ENCODE measurements at places on chromosomes 3 and 15.

DNA sequence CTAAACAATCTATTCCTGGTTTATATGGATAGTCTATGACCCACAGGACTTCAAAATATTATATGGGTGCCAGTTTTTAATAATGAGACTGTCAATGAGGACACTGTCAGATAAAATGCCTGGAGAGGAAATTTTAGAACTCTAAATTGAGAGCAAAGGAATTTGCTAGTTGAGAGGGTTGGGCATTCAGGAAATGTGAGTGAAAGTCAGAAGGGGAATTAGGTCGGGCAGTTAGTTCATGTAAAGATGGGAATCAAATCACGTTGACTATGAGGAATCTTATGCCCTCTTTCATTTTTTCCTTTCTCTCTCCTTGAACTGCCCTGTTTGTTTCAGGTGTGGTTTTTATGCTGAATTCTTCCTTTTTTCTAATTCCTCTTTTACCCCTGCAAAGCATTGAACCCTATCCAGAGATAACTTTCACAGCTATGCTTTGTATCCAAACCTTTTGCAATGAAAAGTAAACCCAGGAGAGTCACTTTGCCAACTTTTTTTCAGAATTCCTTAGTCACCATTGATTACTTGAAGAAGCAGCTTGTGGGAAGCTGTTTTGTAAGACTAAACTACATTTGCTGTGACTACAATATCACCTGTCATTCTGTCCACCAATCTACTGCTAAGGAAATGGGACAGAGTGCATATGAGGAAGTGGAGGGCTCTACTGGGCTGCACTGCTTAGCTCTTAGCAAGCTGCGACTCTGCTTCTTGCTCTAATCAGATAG is 27.8 kb downstream of the CHP1 start:
- DNase-seq, result no peak

- no peak for DNase-seq
These were observed 33.5 kb downstream of the ESYT3 start for GRCh38 chr3:138467931-138468330.

DNA sequence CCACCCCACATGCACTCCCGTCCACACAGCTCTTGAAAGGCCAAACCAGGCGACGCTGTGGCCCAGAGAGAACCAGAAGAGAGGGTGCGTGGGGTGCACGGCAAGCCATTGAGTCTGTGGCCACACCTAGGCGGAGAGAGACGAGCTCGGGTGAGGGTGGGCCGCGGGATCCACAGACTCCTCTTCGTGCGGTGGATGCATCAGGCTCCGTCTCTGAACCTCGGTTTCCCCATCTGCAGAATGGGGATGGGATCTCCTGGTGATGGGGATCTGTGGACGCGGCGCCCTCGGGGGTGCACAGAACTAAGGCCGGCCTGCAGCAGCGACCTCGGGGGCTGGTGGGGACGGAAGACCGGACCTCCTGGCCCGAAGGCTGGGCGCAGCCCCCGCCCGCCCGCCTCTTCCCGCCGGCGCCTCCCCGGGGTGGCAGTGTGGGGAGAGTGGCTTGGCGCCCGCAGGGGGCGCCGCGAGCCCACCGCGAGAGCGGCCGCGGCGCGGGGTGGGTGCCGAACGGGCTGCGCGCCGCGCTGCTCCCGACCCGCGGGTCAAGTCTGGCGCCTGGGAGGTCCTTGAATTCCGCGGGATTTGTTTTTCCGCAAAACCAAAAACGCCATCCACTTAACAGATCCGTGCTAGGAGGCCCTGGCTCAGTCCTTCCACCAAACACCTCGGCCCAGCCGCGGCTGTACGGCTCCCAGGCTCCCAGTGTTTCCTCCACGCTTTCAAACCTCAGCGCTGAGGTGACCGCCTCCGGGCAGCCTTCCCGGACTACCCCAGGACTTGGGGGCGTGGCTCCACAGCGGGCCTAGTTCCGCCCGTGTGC is 13.2 kb upstream of the ADPGK start:
- DNase-seq, result peak; percentile 14

DNA sequence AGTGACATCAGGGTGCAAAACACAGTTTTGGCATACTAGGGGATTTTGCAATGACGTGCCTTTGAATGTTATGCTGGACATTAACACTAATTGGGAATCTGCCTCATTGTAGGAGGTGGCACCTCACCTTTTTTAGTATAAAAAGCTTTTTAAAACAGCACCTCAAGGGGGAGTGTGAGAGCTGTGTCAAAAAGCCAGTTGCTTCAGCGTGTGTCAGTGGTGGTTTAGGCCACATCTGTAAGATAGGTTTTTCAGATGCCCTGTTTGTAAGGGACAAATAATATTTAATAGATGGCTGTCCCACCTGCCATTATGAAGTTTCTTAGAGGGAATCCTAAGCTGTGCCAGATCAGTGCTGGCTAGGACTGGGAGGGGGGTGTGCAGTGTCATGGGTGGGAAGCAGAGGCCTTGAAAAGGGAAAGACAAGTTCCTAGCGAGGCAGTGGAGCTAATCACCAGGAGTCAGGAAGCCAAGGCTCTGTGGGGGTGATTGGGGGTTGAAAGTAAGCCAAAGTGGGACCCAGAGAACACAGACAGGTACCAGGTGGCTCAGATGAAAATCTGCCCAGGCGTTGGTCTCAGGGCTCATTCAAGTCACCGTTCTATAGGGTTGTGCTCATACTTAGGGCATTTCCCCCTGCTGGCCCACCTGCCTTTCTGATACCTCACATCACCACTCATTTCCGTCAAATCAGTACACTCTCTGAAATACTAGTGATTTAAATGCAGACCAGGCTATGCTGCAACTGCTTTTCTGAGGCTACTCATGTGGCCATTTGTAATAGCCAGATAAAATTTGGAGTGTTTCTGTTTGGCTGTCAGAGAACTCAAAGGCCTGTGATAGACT is 120.5 kb downstream of the BBX start:
- DNase-seq, result no peak

GRCh38 chr15:84586696-84587095 is 14.1 kb upstream of the ZSCAN2 start:
- DNase-seq, result no peak

GRCh38 chr3:65005486-65005885 is 317.7 kb upstream of the ADAMTS9 start:
- no peak for DNase-seq

DNA sequence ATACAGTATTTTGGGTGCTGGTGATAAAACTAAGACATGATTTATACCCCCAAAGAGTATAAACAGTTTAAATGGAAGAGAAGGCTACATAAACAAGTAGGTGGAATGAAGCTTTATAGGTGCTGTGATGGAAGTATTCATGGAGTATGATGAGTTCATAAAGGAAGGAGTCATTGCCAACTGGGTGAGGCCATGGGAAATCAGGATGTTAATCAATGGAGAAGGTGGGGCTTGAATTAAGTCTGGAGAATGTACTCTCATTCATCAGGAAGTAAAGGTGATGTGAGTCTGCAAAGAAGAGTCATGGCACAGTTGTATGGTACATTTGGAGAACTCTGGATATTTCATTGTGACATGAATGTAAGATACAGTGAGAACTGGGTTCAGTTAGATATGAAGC is 147.5 kb upstream of the MME start:
- no peak for DNase-seq

GRCh38 chr15:36898536-36899126 is 201.7 kb downstream of the MEIS2 start:
- DNase-seq, result no peak

DNA sequence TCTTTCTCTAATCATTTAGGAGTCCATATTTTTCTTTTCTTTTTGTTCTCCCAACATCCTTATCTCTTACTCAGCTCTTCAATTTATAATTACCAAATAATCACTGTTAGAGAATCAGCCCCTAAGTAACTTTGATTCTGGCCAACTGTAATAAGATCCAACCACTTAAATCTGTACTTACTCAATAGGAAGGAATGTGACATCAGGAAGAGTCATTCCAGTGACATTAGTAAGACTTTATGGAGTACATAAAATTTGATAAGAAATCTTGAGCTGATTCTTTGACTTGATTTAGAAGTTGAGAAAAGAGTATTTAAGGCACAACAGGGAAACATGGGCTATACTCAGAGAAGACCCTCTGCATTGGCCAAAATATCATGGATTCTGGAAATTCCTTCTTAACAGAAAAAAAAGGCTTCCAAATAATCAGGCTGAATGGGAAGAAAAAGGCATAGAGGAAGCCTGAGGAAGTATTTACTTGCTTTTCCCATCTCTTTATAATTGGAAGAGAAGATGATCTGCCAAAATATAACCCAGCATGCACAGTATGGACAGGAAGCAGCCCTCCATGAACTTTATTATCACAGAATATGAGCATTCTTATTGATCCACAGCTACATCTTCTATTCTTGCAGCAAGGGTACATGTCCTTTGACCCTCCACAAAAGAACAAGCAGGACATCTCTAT is 289.7 kb upstream of the TPRG1 start:
- no peak for DNase-seq

DNA sequence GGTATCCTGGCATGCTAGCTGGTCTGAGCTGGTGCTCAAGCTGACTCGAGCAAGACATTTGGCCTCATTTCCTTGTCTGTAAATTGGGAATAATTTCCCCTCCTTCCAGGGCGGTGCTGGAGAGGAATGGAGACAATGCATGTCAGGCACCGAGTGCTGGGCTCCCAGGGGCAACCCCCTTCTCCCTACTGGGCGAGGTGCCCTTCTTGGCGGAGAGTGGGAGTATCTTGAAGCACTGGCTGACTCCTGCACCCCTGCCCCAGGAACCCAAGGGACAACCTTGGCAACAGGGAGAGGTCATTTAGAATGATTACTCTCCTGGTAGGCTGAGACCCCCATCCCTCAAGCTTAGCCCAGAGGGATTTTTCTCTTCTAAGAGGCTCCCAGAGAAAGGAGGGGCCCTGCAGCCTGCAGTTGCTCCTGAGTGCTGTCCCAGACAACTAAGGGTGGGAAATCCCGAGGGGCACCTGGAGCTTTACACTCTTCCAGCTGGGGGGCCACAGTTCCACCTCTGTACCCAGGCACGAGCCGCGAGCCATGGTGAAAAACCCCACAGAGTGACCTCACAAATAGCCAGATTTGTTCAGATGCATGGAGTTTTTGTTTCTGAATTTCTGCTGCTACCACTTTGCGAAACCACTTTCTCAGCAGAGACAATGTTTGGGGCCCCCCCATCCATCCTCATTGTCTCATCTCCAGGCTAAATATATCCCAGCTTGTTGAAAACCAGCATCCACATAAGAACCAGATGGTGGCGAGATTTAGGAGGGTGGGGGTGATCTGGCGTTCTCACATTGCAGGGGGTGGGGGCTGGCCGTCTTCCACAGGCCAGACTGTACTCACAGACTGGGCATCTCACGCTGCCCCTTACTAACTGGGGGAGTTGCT is 44.8 kb downstream of the ABTB1 start:
- DNase-seq, result no peak

DNA sequence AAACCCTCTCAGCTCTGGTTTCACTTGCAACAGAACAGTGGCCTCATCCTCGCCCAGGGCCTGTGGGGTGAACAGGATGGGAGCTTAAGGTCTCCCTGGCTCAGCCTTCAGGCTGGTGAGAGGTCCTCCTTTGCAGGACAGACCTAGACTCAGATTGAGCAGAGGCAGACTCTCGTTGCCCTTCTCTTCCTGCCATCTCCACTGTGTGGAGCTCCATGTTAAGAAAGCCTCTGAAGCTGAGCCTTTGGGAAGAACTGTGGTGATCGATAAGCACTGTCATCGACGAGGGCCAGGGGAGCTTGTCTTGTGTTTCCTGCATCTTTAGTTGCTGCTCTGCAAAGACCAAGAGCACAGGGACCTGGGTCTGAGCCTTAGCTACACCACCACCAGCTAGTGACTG is 37.8 kb upstream of the GRIP2 start:
- no peak for DNase-seq

GRCh38 chr15:100766243-100767000 is 113.2 kb upstream of the ALDH1A3 start:
- DNase-seq, result no peak

DNA sequence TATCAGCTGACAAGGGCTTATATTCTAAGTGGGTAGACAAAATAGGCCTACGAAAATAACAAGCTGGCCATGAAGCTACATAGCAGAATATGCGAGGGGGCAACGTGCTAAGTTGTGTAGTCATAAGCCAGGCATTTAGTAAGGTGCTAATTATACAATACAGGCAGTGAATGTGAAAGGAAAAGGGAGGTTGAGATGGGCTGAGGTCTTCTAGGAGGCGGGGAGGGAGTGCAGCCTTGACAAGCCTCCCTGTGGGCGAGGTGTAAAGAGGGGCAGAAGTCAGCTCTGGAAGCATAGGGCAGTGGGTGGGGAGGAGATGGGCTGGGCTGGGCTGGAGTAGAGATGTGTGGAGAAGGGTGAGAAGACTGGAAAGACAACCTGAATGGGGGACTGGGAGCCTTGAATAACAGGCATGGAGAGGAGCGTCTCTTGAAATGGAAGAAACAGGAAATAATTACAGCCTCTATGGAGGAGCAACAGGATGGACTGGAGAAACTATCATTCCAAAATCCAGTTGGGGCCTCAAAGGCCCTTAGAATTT is 1.2 kb downstream of the TIGIT start:
- DNase-seq, result no peak

DNA sequence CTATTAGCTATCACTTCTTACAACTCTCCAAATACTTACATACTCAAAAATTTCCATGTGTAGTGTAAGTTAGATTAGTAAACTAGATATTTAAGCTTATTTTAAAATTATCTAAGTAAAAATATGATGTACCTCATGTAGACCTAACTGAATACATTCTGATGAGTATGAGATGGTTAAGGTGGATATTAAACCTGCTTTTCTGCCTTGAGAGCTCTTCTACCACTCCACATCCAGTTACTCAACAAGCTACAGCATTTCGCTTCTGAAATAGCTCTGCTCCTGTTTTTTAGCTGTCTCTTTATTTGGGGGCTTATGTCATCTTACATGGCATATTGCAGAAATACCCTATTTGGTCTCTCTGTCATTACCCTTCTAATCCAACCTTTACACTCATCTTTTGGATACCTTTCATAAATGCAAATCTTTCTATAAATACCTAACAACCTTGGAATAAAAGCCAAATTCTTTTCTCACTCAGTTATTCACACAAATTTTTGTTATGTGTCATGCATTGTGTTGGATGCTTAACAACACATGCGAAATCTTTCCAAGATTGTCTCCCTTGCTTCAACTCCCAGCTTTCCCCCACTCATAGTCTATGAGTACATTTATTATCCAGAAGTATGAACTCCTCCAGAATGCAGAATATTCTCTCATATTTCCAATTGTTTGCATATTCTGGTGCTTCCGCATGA is 92.0 kb downstream of the ALCAM start:
- DNase-seq, result no peak

DNA sequence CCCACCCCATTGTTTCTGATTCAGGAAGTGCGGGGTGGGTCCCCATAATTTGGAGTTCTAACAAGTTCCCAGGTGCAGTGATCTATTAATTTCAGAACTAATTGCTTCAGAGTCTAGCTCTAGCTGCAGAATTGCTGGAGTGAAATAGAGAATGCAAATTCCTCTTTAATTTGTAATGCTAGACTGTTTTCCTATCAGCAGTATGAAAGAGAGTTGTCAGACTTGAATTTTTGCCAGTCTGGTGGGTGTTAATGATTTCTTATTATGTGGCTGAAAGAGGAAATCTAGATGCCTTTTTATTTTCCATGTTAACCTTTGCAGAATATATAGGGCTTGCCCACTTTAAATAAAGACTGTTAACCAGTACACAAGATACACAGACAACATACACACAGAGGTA is 23.7 kb downstream of the APH1B start:
- no peak for DNase-seq
